ENCODE measurements at places on chromosomes 13 and 19.

GRCh38 chr19:43713208-43713607 lies 2.7 kb upstream of the IRGC start:
- no peak for DNase-seq

GRCh38 chr19:1076951-1077350 lies 10.0 kb downstream of the ARHGAP45 start:
- no peak for DNase-seq

GRCh38 chr19:7550169-7550770 lies 14.8 kb downstream of the PNPLA6 start:
- DNase-seq: no peak

DNA sequence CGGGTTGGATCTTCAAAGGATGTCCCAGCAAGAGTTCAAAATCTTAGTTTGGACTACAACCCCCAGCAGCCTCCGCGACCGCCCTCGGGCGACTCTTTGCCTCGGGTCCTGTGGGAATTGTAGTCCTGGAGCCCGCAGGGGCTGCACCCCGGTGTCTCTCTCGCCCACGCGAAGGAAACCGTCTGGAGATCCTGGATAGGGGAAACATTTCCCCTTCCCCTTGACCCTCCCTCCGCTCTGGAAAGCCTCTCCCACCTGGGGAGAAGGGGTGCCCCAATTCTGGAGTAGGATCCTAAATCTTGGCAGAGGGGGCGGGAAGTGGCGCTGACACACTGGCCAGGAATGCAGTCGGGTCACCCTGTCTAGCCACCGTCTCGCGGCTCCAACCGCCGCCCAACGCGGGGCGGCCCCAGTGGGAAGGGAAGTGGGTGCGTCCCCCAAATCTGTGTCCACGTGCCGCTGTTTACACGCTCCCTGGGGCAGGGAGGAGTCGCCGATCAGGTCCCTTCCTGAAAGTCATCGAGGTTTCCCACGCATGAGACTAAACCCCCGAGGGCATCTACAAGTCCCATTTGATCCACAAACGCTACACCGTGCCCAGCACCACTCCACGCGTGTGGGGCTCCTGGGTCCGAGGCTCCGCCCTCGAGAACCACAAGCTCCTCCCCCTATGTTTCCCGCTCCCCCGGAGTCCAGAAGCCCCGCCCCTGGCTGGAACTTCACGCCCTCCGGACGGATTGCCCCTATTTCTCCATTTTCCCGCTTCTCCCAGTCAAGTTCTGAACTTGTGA lies 761 bp upstream of the PPP1R13L start:
- DNase-seq: no peak

- no peak for DNase-seq
Measured at GRCh38 chr19:55297267-55297666, 13.5 kb downstream of the BRSK1 start.

DNA sequence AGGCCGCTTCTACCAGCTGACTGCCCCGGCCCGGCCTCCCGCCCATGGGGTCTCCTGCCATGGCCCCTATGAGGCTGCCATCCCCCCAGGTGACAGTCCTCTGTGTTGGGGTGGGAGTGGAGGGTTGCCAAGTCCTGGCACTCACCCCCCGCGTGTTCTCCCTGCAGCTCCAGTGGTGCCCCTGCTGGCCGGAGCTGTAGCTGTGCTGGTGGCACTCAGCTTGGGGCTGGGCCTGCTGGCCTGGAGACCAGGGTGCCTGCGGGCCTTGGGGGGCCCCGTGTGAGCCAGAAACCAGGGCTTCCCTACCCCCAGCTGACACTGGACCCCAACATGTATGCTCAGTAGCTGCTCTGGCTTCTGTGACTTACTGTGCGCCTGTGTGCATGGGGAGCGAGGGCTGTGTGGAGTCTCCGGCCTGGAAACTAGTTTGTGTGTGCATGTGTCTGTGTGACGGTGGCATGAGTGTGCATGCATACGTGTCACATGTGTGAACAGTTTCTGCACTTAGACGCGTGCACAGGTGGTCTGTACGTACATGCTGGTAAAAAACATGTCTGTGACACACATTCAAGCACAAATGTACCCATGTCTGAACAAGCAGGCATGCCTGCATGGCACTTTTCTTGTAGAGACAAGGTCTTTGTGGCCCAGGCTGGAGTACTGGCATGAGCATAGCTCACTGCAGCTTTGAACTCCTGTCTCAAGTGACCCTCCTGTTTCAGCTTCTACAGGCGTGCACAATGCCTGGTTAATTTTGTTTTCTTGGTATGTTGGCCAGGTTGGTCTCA lies 4.9 kb downstream of the ACP4 start:
- no peak for DNase-seq

GRCh38 chr13:106918557-106918860 lies 350.6 kb upstream of the ARGLU1 start:
- no peak for DNase-seq

DNA sequence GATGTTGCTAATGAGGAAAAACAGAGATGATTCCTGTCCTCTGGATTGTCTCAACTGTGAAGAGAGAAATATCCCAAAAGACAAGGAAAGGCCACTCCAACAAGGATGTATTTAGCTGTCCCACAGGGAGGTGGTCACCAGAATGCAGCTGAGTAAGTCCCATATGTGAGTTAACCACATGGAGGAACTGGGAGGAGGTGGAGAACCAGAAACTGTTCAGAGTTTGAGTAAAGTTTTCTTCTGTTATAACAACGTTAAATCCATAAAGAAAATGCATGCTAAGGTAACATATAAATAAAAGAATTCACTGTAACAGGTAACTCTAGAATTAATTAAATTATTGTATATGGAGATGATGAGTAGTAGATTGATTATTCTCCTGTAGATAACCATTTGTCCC lies 5.3 kb downstream of the ZNF763 start:
- no peak for DNase-seq

- no peak for DNase-seq
Measured at GRCh38 chr19:1384085-1384462, 367 bp downstream of the NDUFS7 start.

DNA sequence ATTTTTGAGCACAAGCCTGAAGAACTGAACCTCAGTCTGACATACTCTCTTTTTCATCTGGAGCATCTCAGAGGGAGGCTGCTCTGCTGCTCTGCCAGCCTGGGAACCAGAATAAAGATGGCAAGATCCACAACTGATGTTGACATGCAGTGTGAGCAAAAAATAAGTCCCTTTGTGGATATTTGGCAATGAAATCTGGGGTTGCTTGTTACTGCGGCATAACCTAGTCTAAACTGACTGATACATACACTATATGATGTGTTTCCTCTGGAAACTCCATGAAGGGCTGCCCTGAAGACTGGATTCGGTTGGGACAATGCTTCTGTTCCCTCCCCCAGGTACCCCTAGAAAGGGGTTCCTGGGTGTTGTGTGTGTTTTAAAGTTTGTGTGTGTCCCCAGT lies 106.7 kb downstream of the IER2 start:
- no peak for DNase-seq

DNA sequence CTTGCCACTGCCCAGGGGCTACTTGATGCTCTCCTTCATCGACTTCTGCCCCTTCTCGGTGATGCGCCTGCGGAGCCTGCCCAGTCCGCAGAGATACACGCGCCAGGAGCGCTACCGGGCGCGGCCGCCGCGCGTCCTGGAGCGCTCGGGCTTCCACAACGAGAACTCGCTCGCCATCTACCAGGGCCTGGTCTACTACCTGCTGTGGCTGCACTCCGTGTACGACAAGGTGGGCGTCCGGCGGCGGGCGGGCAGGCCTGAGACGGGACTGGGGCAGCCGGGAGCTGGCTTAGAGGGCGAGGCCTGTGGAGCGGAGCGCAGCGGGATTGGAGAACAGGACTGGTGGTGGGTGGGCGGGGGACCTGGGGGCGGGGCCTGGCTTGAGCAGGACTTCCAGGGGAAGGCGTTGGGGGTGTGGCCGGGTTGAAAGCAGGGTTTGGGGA lies 12.7 kb upstream of the PSMD8 start:
- DNase-seq: no peak

DNA sequence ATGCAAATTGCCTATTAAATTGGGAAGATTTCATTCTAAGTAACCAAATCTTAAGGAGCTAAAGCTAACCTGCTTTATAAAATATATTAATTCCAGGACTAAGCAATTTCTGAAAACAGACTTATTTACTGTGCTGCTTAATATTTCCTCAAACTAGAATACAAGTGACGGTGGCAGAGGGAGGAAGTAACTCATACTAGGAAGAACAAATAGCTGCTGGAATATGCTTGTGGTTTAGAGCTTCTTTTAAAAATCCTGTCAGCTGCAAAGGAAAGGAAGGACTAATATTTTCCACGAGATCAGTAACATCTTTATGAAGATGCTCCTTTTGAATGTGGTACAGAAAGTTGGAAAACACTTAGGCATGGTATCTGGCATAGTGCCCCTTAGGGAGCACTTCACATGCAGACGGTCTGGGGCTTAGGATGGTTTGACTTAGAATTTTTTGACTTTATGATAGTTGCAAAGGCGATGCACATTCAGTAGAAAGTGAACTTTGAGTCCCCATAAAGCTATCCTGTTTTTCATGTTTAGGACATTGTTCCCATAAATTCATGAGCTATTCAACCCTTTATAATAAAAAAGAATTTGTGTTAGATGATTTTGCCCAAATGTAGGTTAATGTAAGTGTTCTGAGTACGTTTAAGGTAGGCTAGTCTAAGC lies 3.4 kb upstream of the HNRNPA1L2 start:
- no peak for DNase-seq

GRCh38 chr13:28705461-28706083 lies 13.2 kb downstream of the SLC46A3 start:
- no peak for DNase-seq

DNA sequence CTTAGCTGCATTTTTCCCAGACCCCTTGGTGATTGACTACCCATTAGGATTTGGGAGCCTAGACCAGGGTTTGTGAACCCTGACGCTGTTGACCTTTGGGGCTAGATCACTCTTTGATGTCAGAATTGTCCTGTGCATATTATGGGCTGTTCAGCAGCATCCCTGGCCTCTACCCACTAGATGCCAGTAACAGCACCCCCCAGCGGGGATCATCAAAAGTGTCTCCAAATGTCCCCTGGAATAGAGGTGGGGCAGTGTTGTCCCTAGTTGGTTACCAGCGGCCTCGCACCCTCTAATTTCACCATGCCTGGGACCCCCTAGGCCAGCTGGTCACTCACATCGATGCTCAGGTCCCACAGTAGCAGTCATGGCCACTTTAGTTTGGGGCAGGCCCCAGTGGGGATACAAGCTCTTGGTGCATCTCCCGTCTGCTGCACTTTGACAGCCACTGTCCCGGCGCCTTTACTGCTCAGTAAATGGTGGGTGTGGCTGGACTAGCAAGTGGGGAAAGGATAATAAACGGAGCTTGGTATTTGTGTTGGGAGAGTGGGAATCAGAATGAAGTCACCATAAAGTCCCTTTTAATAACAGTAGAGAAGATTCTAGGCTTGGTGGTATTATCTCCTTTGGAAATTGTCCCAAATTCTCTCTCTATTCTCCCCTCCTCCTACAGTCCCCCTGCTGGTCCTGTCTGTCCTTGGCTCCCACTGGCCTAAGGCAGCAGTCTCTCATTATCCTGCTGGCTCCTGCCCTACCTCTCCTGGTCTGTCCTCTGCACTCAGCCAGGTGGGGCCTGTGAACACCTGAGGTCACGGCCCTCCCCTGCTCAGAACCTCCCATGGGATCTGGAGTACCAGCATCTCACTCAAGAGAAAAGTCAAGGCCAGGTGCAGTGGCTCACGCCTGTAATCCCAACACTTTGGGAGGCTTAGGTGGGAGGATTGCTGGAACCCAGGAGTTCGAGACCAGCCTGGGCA lies 80.6 kb downstream of the SIPA1L3 start:
- no peak for DNase-seq

- DNase-seq: no peak
Measured at GRCh38 chr19:38162632-38163031, 61.4 kb downstream of the DPF1 start.

GRCh38 chr19:48856921-48857320 lies 11.5 kb downstream of the PLEKHA4 start:
- DNase-seq: no peak

GRCh38 chr13:113205428-113205931 lies 3.0 kb downstream of the PCID2 start:
- no peak for DNase-seq

- no peak for DNase-seq
Measured at GRCh38 chr13:73910733-73911132, 223.5 kb downstream of the KLF12 start.

GRCh38 chr19:48290401-48290770 lies 20.5 kb downstream of the ZNF114 start:
- DNase-seq: no peak

GRCh38 chr19:18500376-18500775 lies 21.5 kb downstream of the ELL start:
- DNase-seq: no peak

- DNase-seq: no peak
Measured at GRCh38 chr13:30128095-30128494, 179.3 kb downstream of the KATNAL1 start.

GRCh38 chr13:23510544-23510916 lies 59.7 kb upstream of the TNFRSF19 start:
- no peak for DNase-seq

GRCh38 chr19:52453324-52454094 lies at the start of gene ZNF578:
ZNF578 (plus strand) TSS chr19:52453553; CDS start chr19:52501846, 48,293 bp downstream.
- DNase-seq: peak; percentile 17

DNA sequence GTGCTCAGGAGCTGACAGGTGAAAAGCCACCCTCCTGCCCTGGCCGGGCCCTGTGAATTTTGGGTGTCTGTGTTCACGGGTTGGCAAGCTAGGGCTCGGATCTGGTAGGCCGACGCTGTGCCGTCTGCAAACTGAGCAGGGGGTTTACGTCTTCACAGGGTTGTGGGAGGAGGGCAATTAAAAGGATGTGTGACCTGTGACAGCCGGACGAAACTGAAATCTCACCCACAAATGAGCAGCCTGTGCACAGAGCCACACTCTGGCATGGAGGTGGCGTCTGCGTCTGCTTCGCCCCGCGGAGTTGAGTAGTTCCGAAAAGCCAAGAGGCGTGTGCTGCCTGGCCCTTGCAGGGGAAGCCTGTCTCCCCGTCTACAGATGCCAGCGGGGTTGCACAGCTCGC lies 117.3 kb downstream of the KDM4B start:
- no peak for DNase-seq

- DNase-seq: no peak
Measured at GRCh38 chr13:45544520-45544919, 71.0 kb downstream of the ERICH6B start.

GRCh38 chr19:33676999-33677665 lies 55.4 kb downstream of the CHST8 start:
- no peak for DNase-seq

Data from cortex of kidney (tissue), 1 donor.